NB4 (cell line): ENCODE measurements at places on chromosomes 4 and X.
A peak's percentile ranks its signal among the peaks of the same experiment; 100 is the strongest.

DNA sequence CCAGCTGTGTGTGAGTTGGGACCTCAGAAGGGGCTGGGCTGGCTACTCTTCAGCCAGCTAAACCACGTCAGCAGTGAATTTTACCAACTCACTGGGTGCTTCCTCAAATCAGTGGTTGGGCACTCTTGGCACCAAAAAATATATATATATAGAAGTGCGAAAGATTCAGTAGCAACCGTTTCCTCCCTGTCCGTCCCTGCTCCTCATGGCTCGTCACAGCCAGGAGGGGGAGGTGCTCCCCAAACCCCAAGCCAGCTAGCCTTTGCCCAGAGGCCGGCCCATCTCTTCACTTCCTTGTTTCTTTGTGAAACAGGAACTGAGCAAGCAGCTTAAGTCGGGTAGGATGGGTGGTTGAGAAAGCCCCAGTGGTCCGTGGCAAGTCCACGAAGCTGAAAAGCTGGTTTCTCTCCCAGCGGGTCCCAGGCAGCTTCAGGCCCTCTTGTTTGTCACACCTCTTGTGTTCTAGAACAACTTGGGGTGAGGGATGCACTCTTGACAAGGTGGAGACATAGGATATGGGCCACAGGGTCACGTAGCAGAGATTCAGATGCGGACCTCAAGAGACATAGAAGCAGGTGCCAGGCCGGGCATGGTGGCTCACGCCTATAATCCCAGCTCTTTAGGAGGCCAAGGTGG, 6.8 kb upstream of the SASH3 start:
- DNase-seq, result peak; percentile 95

DNA sequence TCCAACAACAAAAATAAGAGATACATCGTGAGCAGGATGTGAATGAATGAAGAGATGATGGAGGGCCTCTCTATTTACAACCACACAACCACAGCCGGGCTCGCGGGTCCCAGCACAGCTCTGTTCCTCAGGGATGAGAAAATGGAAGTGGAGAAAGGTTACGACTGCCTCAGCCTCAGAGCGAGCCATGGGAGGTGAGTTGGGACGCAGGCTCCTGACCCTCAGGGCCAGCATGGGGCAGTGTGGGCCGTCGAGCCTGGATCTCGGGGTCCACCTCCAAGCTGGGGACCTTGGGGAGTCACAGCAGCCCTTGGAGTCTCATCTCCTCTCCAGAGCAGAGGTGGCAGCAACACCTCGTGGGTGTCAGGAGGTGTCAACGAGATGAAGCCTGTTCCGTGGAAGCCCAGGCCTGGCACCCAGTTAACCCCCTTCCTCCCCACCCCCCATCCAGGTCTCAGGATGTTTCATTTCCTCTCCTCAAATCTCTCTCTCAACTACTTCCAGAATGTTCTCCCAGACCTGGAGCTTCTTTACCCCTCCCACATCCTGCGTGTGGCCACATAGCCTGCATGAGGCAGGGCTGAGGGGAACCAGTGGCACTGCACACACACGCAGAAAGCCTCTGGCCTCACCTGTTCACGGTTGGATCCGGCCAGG, 25.9 kb downstream of the C4orf50 start:
- DNase-seq, result no peak

GRCh38 chr4:38842994-38843393, 13.6 kb downstream of the TLR6 start:
- DNase-seq, result no peak

- no peak for DNase-seq
Measured at GRCh38 chr4:101028886-101029285, 318.4 kb downstream of the PPP3CA start.

- DNase-seq, result peak; percentile 53
Measured at GRCh38 chr4:143335979-143336780, 496 bp upstream of the GAB1 start.

- no peak for DNase-seq
Measured at GRCh38 chrX:123358457-123358856, 174.4 kb downstream of the GRIA3 start.

- DNase-seq, result no peak
Measured at GRCh38 chr4:21242163-21242562, 541.9 kb downstream of the PACRGL start.

GRCh38 chrX:41265615-41266014, 68.3 kb upstream of the DDX3X start:
- DNase-seq, result peak; percentile 14

- no peak for DNase-seq
Measured at GRCh38 chrX:16089086-16089485, 34.3 kb upstream of the GRPR start.

GRCh38 chr4:124415146-124415545, 297.4 kb downstream of the ANKRD50 start:
- no peak for DNase-seq

GRCh38 chr4:24117975-24118374, 228.1 kb upstream of the PPARGC1A start:
- no peak for DNase-seq

GRCh38 chrX:40806513-40807220, 71.3 kb upstream of the MED14 start:
- DNase-seq, result no peak

DNA sequence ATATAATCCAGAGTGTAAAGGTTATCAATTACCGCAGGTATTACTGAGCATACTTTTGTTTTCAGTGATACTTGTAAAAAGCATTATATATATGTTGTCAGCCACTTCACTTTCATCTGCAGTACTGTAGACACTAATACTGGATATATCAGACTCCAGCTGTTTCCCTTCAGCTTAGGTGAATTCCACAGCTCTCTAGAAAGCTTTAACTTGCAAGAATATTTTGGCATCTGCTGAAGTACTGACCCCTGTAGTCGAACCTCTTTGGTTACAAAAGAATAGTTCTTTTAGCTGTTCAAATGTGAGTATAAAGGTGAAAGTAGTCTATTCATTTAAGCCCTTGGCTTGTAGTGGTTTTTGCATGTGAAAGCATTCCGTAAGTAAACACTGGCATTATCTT, 1222.7 kb upstream of the TENM3 start:
- DNase-seq, result no peak

- DNase-seq, result no peak
Measured at GRCh38 chr4:160352637-160353036, 1249.8 kb downstream of the RAPGEF2 start.

DNA sequence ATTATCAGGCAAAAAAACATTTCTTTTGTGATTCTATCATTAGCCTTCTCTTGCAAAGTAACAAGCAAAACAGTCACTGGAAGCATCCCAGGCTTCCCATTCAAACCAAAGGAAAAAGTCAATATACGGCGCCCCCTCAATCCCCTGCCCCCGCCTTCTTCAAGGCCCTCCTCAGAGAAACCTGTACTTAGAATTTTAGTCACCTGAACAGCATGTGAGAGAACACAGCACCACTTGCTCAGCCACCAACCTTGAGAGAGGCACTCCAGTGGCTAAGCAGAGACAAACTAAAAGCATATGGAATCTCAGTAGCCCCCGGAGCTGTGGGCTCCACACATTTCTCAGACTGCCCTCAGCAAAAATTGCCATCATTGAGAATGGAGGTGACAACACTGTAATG, 25.2 kb downstream of the LEF1 start:
- no peak for DNase-seq

- no peak for DNase-seq
Measured at GRCh38 chr4:75004755-75005668, 72.1 kb downstream of the PARM1 start.

DNA sequence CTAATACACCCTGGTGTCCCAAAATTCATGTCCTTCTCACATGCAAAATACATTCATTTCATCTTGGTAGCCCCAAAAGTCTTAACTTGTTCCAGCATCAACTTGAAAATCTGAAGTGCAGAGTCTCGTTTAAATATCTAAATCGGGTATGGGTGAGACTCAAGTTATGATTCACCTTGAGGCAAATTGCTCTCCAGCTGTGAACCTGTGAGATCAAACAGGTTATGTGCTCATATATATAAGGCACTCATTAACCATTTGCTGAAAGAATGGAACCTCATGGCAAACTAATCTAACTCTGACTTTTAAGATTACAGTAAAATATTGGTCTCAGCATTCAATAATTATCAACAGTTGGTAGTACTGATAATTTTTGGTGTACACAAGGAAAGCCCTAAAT, 55.5 kb downstream of the PDLIM5 start:
- no peak for DNase-seq

DNA sequence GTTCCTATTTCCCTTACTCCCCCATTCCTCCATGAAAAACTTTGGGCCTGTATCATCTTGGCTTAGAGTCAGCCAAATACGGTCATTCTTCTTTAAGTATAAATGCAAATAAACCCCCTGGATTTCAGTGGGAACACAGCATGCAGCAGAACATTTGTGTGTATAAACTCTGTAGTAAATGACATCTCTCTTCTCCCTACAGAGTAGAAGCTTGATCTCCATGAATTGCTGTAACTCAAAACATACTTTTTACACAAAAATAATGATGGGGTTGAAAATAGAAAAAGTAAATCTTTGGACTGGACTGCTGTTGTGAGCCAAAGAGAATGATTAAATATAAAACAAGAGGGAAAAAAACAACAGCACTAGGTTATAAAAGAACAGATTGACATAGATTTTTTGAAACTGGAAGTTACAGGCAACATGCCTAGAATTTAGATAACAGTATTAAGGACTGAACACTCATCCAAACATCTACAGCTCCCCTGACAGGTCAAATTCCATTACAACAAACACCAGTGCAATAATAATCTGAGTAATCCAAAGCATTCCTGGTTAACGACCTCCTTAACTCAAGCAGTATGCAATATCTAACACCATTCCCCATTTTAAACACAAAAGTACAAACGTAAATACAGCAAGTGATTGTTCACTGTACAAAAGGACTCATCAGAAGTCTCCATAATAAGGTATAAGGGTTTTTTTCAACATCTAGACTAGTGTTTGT, 30.7 kb downstream of the TSPAN5 start:
- no peak for DNase-seq

GRCh38 chrX:31397119-31397518, 325.3 kb upstream of the FTHL17 start:
- no peak for DNase-seq

GRCh38 chr4:22389240-22389870, 126.5 kb downstream of the ADGRA3 start:
- peak; percentile 70 for DNase-seq

DNA sequence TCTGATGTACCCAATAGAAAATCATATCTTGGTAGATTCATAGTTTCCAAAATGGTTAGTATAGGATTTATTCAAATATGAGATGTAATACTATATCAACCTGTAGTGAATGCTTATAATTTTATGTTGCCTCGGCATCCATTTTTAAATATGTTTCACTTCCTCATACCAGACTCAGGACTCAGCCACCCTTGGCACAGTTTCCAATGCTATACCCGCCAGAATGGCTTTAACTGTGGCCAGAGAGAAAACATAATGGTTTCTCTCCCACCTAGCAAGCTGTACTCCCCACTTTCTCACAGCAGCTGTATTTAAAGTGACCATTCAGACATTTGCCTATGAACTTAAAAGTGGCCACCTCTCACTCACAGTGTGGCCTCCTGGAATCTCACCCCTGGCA, 466.6 kb upstream of the PABPC4L start:
- DNase-seq, result no peak

- no peak for DNase-seq
Measured at GRCh38 chr4:157128395-157128794, 52.4 kb downstream of the GLRB start.

- peak; percentile 60 for DNase-seq
Measured at GRCh38 chrX:130539721-130540321, 138.0 kb downstream of the RBMX2 start.

GRCh38 chr4:123821861-123822260, 425.3 kb downstream of the SPRY1 start:
- DNase-seq, result no peak

DNA sequence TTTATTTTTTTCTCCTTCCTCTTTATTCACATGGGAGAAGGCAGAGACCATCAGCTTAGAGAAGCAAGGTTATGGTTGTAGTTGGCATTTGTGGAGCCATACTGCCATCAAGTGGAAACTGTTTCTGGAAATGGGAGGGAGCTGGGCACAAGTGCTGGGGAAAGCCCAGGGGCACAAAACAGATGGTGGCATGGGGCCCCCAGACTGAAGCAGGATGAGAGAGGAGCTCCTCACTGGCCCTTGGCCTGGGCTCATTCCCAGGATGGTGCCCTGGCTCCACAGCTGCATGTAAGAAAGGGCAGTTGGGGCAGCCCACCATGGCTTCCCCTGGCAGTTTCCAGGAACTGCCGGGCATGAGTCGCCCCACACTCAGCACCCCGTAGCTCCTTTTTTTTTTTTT, 59.2 kb downstream of the NBDY start:
- DNase-seq, result peak; percentile 69

GRCh38 chr4:151202851-151203455, 74.0 kb upstream of the PRSS48 start:
- no peak for DNase-seq

DNA sequence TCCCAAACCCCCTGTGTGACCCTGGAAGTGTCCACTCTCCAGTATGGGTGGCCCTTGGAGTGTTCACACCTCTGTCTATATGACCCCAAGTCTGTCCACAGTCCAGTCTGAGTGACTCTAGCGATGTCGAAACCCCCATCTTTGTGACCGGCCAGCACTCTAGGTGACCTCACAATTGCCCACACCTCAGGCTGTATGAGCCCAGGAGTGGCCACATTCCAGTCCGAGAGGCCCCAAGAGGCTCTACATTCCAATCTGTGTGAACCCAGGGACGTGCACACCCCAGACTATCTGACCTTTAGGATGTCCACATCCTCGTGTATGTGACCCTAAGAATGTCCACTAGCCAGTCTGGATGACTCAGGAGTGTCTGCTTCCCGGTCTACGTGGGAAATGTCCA, 7.3 kb upstream of the GLOD5 start:
- no peak for DNase-seq

DNA sequence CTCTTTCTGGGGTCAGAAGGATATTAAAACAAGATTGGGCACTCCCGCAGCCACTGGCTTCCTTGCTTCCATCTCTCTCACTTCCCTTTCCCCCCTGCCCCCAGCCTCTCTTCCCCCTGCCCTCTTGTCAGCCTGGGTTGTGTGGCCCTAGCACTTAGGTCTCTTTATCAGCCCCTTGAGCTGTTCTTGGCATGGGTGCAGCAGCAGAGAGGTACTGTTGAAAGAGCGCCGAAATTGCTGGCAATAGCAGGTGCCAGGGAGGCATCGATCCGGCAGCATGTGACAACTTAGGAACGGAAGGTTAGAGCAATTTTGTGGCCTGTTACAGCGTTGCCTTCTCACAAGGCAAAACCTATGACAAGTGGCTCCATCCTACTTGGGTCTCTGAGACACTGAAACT, 333.1 kb upstream of the IGFBP7 start:
- no peak for DNase-seq

GRCh38 chr4:182716192-182716591, 201.0 kb downstream of the DCTD start:
- no peak for DNase-seq

- no peak for DNase-seq
Measured at GRCh38 chr4:4727536-4727935, 131.9 kb upstream of the MSX1 start.

DNA sequence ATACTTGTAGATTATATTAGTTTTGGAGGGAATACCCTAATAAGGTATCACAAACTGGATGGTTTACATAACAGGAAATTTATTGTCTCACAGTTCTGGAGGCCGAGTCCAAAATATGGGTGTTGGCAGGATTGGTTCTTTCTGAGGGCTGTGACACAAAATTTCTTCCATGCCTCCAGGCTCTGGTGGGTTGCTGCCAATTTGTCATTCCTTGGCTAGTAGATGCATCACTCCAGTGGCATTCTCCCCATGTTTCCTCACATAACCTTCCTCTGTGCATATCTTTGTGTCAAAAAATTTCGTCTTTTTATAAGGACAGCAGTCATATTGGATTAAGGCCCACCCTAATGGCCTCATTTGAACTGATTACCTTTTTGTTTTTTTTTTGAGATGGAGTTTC, 49.3 kb downstream of the APELA start:
- DNase-seq, result no peak

GRCh38 chrX:97117572-97117971, 233.9 kb downstream of the RPA4 start:
- no peak for DNase-seq
